ENCODE measurements at places on chromosomes 5 and 9. TPM values are rescaled to one million over a fixed set of nuclear protein-coding genes. Genes with fewer than 3 reads are reported as not detected.

The SPATA31E1 gene
- not detected for total RNA-seq

The OTP gene
- total RNA-seq, result not detected

The PCDHB15 gene
- not detected for total RNA-seq

The CDH12 gene
- total RNA-seq, result 0.20 TPM

The SPAG8 gene
- 0.86 TPM for total RNA-seq

- DNase-seq, result peak; percentile 69
These were observed 94.3 kb upstream of the CPEB4 start for GRCh38 chr5:173793648-173794548.

DNA sequence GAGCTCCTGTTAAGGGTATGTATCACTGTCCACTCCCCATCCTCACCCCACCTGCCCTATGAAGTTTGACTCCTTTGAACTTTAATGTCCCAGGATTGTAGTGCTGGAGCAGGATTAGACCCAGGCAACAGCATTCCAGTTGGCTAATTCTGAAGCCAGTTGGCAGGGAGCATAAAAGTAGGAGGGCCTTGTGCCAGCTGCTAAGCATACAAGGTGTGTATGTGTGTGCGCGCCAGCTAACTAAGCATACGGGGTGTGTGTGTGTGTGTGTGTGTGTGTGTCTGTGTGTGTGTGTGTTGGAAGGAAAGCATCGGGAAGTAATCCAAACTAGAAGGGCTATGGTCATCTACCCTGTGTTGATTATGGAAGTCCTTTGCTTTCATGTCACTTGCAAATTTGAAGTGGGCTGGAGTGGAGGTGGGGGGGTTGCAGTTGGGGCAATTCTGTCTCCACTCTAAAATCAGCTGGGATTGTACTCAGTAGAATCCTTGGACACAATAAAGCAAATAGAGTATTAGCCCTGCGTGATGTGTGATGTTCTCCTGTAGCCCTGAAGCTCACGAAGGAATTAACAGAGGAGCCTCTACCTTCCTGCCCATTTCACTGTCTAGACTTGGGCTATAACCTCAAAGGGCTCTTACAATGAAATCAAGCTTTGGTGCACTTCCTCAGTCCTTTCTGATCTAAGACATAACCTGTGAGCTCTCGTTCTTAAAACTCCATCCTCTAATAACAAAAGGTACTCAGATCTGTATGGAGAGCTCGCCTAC is 26.9 kb downstream of the HMGCR start:
- no peak for DNase-seq

DNA sequence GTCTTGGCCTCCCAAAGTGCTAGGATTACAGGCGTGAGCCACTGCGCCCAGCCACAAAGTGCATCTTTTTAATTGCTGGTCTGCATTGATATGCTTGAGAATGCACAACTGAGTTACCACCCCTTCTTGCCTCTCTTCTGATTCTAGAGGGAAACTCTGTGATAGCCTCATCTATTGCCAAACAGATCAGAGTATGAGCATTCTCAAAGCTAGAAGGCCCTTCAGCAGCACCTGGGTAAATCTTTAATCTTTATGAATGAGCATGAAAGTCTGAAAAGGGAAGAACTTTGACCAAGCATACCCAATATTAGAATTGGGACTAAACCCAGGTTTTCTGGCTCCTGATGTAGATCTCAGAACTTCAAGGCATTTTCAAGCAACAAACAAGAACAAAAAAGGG is 298.3 kb upstream of the TNC start:
- DNase-seq, result no peak

DNA sequence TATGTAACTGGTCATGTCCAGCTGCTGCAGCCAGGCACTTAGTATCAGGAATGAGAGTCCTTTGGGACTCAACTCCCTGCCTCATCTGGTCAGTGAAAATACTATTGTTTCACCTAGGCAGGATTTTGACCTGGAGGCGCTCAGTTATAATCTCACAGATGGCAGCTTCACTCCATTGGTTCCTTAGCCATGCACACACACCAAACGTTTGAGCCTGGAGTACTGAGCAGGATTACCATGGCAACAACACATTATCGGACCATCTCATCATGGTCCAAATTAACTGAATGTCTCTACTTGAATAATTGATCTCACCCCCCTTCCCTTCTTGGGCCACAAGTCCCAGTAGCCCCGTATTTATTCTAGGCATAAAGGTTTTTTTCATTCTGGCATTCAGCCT is 15.0 kb upstream of the SREK1 start:
- DNase-seq, result no peak

GRCh38 chr5:148386041-148386440 is 2.3 kb downstream of the FBXO38 start:
- peak; percentile 56 for DNase-seq

Data from M059J (cell line).